MCF 10A (cell line): ENCODE measurements at places on chromosomes 7 and 10.

DNA sequence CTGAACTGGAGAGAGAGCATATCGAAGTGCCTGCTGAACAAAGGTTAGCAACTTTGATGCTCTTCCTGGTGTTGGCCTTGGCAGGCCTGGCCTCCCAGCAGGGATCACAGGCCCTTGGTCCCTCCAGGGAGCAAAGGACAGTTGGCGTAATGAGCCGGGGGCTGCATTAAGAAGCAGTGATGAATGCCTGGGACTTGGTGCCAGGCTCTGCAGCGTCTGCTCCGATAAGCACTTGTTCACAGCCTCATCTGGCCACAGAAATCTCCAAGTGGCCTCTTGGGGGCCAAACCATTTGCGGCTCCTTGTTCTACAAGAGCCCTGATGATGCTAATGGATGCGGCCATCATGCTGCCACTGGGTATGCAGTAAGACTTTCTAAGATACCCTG is 31.8 kb downstream of the CRHR2 start:
- DNase-seq: no peak

DNA sequence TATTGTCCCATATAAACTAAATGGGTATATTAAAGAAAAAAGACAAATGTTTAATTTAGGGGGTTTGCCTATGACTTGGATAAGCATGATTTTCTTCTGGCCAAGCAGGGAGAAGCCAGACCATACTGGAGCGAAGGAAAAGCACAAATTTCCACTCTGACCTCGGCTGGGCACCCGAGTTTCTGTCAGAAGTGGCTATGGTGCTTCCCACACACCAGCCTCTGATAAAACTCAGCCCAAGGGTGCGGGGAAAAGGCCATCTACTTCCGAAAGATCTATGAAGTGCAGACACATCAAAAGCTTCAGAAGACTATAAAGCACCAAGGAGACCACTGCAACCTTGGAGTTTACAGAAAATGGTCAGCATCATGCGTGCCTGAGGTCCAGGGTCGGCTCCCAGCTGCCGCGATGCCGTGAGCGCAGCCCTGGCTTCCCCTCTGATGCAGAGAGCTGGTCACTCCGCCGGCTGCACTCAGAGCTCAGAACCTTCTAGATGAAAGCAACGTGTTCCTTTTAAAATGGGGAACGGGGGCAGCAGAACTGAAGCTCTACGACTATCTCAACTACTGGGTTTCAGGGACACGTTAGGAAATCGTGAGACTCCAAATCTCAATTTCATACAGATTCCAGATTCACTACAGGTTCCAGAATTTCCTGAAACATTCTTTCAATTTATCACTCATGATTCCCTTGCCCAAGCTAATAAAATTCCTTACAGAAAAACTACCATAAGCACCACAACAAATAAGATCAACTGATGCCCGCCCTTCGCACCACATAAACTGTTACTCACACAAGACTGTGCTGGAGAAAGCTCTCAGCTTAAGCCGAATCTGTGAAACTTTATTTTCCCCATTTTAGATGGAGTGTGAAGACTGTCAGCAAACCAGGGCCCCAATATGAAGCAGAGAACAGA is 84.5 kb downstream of the DIP2C start:
- no peak for DNase-seq

- DNase-seq: no peak
These were observed 9.2 kb upstream of the RBAK start for GRCh38 chr7:5036446-5036845.

GRCh38 chr10:119416855-119417254 is 125.7 kb downstream of the RGS10 start:
- DNase-seq: peak; percentile 75

GRCh38 chr7:143049362-143049761 is 2.8 kb upstream of the OR6V1 start:
- DNase-seq: no peak

DNA sequence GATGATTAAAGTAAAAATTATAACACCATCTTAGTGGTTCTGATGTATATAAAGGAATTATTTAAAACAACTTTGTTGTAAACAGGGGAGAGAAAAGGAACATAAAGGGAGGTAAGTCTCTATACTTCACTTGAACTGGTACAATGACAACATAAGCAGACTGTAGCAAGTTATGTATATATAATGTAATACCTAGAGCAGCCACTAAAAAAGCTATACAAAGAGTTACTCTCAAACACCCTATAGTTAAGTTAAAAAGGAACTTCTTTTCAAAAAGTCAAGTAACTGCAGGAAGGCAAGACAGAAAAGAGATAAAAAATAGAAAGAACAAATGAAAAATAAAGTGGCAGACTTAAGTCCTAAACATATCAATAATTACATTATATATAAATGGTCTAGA is 82.3 kb downstream of the ZNF503 start:
- DNase-seq: no peak

DNA sequence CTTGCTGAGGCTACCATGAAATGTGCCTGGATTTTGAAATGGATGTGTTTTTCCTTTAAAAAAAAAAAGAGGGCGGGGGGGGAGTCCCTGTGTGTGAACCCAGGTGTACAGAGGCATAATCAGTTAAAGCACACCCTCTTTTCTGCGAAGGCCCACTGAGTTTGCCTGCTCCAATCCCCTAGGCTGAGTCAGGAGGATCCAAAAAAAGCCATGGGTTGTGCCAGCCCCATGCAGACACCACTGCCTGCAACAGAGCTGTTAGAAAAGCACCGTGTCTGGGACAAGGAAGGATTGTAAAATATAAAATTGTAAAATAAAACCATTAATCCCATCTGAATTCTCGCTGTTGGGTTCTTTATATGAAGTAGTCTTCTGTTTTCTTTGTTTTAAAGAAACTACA is 217.9 kb downstream of the ADAM12 start:
- DNase-seq: no peak

DNA sequence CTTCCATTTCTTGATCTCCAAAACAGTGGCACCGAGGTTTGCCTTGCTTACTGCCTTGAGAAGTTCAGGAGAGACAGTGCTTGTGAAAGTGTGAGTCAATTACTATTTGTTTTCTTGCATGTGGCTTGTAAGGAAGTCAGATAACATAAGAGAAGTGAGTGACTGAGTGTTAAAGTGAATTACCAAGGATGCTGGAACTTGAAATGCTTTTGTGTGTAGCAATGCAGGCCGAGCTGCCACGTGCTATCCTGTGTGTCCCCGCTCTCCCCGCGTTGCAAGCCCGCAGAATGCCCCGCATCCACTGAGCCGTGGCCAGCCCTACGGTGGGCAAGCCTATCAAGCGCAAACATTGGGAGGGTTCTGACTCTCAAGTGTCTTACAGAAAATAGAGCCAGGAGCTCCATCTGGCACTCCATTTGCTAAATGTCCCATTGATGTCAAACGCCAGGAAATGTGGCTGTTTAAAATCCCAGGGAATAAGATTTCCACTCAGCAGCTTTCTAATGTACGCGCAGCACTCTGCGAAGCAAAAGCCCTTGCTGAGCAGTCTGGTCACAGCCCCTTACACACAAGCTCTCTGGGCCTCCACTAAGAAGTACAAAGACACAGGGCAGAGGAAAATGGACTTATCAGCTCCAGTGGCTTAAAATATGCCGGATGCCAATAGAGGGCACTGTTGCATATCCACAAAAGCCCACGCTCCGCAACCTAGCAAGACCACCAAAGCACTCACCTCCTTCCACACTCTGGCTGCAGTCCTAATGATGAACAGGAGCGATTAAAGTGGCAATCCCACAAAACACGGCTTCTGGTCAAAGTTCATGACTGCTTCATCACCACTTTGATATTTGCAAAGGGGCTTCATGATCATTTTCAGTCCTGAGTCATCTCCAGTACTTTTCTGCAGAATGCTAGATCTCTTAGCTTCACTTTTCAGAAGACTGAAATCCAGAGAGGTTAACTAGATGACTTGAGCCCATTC is 158.0 kb upstream of the ITGB1 start:
- peak; percentile 39 for DNase-seq

DNA sequence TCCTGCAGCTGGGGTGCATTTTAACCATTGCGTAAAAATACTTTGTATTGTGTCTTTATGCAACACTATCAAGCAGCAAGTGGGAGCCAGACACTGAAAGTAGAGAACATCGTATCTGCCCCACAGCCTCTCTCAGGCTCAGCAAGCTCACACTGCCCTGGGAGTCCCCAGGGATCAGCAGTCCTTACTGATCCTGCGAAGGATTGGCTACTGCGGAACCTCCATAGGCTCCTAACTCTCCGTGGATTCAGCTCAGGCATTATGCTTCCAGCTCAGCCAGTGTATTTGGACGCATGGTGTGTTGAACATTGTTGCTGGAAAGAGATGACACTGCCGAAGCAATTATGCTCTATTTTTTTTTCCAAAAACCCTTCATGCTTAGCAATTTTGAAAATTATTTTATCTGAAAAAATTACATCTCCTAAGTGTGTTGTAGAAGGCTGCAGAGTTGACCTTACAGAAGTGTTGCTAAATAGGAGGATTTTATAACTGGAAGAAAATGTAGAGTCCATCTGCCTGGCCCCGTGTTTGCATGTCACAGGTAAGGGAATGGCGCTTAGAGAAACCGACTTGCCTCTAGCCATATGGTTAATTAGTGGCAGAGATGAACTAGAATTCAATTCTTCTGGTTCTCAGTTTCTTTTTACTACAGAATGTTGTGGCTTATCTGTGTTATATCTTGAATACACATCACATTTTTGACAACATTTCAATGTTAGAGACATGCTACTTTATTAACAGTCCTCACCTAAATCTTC is 276.4 kb upstream of the COBL start:
- DNase-seq: no peak

DNA sequence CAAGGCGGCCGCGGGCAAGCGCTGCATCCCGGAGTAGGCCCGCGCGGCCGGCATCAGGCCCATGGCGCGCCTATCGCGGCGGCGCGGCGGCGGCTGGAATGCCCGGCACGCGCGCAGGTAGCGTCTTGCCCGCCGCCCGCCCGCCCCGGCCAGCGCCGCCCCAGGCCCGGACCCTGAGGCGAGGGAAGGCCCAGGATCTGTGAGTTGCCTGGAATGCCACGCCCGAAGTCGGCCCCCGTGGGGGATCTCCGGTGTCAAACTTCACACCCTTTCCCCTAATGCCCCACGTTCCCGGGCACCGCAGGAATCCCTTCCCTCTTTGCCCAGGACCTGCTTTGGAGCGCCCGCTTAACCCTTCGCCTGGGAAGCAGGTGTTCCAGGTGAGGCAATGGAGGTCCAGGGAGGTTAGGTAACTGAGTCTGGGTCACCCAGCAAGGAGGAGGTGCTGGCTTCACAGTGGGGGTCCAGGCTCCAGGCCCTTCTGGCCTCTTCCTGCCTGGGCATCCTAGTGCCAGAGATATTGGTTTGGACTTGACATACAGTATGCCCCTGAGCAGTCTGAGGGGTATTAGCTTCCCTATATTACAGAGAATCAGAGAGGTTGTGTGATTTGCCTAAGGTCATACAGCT is 138.1 kb downstream of the ARHGAP22 start:
- no peak for DNase-seq

- no peak for DNase-seq
These were observed 108.4 kb downstream of the C10orf105 start for GRCh38 chr10:71611131-71611530.

- DNase-seq: no peak
These were observed 8.4 kb upstream of the PTN start for GRCh38 chr7:137351941-137352340.

- DNase-seq: no peak
These were observed 67.6 kb upstream of the PITRM1 start for GRCh38 chr10:3239920-3240894.

DNA sequence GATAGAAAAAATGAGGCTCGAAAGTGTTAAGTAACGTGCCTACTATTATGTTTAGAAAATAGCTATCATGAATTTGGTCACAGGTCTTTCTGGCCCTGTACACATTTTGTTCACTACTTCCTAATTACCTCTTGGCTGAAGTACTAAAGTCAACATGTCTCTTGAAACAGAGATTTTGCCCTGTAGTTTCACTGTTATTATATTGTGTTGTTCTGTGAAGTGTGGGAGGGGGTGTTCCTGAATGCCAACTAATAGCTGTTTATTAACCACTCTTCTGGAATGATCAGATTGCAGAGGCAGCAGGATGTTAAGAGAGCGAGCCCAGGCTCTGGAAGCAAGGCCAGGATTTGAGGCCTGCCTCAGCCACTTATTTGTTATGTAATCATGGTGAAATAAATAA is 72.1 kb downstream of the RNF133 start:
- no peak for DNase-seq

DNA sequence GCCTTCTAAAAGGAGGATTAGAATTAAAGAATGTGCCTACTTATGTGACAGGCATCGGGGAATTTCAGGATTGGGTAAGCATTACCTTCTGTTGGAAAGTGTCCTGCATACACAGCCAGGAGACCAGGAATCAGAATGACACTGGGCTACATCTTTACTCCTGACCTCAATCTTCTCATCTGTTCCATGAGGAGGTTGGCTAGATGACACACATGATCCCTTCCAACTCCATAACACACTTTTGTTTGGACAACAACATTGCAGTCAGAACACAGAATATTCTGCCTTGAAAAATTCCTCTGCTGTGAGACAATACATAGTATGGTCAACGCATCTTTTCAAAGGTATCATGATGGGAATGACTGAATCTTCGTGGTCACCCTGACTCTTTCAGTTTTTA is 1281.2 kb upstream of the SORCS1 start:
- no peak for DNase-seq

- DNase-seq: no peak
These were observed 138.1 kb upstream of the BTBD16 start for GRCh38 chr10:122132882-122133565.

- DNase-seq: peak; percentile 56
These were observed 453.1 kb downstream of the SORCS1 start for GRCh38 chr10:106711313-106711906.
